Lung microvascular endothelial cell (primary cell): ENCODE measurements at places on chromosomes 2 and 18.

- no peak for DNase-seq
Measured at GRCh38 chr2:143720095-143720664, 591.0 kb downstream of the ARHGAP15 start.

DNA sequence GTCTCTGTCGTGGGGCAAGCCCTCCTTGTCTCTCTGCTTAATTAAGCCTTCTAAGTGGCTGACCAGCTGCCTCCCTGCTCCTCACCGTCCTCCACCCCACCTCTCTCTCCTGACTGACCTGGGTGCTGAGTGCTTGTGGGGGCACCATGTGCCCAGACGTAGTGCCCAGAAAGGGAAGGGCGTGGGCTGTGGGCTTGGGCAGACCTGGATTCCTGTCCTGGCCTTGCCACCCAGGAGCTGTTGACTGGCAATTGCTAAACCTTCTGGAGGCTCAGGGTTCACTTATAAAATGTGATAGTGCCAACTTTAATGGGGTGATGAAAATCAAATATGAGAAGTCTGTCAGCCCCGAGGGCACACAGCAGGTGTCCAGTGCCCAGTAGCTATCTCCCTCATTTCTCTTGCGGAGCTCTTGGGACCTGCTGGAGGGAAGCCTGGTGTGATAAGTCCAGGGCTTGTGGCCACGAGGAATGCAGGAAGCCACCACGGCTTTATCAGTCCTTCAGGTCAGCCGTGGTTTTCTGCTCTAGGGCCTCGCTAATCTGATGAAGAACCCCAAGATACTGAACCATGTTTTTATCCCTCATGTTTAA, 22.0 kb upstream of the INHBB start:
- DNase-seq: no peak

DNA sequence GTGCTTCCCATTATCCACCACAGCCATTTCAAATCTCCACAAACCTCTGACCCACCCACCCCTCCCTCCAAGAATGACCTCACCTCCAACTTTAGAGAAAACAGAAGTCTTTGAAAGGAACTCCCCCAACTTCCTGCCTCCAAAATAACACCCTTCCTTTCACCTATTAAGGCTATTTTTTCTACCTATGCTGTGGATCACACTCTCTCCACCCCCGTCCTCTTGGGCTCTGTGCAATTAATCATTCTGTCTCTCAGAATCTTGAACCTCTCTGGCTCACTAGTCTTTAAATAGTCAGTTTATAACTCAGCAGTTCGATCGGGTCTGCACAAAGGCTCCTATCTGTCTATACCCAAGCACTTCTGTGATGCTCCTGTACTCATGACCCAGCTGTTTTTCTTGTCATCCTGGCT, 37.3 kb upstream of the XPO1 start:
- no peak for DNase-seq

GRCh38 chr2:175872721-175873120, 129.3 kb downstream of the LNPK start:
- DNase-seq: no peak

- DNase-seq: peak; percentile 74
Measured at GRCh38 chr2:190069936-190070696, 7.6 kb upstream of the MSTN start.

GRCh38 chr2:160924936-160925353, 235.3 kb upstream of the TANK start:
- DNase-seq: no peak

GRCh38 chr2:226446406-226447001, 353.1 kb downstream of the IRS1 start:
- no peak for DNase-seq

GRCh38 chr2:174590928-174591648, 6.5 kb downstream of the WIPF1 start:
- no peak for DNase-seq

DNA sequence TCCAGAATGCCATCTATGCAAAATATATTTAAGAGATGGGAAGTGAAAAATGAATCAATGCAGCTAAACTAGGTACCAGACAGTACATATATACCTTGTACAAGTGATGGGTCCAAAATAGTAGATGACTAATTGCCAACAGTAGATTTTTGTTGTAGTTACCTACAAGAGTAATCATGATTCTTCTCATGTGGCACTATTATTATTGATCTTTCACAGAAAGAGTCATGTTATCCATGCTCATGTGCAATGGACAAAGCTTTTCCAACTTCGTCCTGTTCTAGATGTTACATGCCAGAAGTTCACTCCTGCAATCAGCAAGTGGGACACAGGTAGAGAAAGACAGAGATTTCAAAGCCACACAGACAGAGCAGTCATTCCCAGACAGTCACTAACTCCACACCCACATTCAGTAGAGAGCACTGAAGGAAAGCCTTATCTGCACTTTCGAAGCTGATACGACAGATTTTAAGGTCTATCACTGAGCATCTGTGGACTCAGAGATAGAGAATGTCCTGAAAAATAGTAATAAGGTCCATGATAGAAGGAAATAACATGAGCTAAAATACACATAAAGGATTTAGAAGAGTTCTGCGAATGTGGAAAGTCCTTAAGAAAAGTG, 101.6 kb upstream of the ITPRID2 start:
- no peak for DNase-seq

- DNase-seq: peak; percentile 2
Measured at GRCh38 chr2:57075226-57075625, 891.4 kb downstream of the CCDC85A start.

GRCh38 chr2:22276696-22277095, 1108.3 kb upstream of the KLHL29 start:
- no peak for DNase-seq

DNA sequence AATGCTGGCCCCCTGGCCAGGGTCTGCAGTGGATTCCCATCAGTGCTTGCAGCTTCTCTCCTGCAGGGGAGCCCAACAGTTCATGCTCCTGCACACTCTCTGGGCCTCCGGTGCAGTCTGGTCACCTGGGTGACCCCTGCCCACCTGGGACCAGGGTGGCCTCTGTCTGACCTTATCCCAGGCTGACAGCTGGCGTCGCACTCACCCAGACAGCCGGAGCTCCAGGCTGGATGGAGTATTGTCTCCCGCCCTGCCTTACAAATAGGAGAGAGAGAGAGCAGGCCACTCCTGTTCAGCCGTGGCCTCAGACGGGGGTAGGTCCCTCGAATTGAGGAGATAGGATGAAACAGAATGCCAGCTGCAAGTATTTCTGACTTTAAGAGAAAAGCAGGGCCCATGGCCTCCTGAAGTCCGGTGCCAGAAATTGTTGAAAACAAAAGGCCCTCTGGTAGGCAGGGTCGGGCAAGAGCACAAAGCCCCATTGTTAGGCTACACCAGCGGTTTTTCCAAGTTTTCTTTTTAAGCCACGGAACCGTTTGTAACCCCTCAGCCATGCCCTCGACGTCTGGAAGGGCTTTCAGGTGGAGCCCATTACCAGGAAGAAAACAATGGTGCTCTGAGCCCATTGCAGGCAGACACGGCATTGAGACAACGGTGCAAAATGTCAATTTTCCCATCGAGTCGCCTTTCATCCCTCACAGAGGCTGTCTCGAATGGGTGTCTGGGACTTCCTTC, 258.4 kb downstream of the BCL11A start:
- no peak for DNase-seq

DNA sequence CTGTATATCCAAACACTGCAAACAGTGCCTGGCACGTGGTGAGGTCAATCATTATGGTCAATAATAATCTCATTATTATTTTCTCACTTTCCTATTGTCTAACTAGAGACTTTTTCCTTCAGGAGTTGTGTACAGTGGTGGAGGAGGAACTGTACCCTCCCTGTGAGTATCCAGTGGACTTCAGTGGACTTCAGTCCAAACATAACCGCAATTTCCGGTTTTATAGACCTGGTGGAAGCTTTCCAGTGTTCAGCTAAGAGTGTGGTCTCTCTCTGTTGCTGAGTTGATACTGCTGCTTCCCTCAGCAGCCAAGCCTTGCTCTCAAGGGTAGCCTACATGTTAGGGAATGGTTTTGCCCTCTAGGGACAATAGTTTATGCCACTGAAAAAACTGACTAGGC, 447.1 kb downstream of the TMEM182 start:
- no peak for DNase-seq

DNA sequence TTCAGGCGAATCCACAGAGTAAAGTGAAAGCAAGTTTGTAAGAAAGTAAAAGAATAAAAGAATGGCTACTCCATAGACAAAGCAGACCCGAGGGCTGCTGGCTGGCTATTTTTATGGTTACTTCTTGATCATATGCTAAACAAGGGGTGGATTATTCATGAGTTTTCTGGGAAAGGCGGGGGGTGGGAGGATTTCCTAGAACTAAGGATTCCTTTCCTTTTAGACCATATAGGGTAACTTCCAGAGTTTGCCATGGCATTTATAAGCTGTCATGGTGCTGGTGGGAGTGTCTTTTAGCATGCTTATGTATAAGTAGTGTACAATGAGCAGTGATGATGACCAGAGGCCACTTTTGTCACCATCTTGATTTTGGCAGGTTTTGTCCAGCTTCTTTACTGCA, 59.8 kb downstream of the SLC4A3 start:
- no peak for DNase-seq

DNA sequence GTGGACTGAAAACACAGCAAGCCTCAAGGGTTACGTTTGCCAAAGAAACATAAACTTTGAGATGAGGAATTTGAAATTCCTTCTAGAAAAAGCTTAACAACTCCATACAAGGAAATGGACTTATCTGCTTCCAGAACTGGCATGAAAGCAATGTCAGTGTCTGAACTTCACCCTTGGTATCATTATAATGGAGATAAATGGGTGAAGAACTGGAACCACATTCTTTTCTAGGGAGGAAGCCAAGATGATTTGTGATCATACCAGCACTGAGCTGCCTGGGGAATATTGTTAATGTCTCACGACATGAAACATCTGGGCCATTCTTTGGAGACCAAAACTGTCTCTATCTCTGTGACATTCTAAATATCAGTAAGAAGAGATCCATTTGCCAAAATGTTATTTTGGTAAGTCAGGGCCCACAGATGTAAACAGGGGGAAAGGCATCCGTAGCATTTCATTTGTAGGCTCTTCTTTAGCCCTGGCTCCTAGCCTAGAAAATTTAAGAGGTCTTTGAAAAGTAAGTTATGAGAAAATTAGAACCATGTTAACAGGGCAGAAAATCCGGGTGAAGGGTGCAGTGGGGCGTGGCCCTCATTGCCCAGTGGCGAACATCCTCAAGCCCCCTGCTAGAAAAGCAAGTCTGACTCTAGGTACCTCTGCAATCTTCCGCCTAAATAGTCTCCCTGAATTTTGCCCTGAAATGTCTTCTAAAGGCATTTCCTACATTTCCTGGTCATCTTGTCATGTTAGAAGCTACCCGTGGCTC, 295.3 kb upstream of the EPAS1 start:
- no peak for DNase-seq

GRCh38 chr2:171409436-171409971, 24.3 kb downstream of the METTL8 start:
- no peak for DNase-seq

- no peak for DNase-seq
Measured at GRCh38 chr18:12998332-12999060, 7.3 kb downstream of the CEP192 start.

- DNase-seq: no peak
Measured at GRCh38 chr2:206193671-206194357, 34.1 kb downstream of the EEF1B2 start.

GRCh38 chr2:152343426-152343825, 8.5 kb downstream of the FMNL2 start:
- DNase-seq: no peak

DNA sequence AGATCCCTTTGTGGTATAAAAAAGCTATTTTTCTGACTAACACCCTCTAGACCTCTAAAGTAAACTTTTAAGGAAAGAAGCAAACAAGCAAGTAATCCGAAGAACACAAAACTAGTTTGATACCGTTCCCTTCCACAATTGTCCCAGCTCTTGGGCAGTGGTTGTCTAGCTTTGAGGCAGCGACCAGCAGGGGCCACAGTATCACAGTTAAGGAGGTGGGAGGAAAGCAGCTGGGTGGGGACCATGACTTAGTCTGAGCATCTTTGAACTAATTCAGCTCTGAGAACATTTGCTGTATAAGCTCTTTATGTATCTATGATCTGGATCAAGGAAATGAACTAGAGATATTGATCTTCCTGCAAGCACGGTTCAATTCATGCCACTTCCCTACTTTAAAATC, 51.0 kb downstream of the SF3B1 start:
- no peak for DNase-seq

DNA sequence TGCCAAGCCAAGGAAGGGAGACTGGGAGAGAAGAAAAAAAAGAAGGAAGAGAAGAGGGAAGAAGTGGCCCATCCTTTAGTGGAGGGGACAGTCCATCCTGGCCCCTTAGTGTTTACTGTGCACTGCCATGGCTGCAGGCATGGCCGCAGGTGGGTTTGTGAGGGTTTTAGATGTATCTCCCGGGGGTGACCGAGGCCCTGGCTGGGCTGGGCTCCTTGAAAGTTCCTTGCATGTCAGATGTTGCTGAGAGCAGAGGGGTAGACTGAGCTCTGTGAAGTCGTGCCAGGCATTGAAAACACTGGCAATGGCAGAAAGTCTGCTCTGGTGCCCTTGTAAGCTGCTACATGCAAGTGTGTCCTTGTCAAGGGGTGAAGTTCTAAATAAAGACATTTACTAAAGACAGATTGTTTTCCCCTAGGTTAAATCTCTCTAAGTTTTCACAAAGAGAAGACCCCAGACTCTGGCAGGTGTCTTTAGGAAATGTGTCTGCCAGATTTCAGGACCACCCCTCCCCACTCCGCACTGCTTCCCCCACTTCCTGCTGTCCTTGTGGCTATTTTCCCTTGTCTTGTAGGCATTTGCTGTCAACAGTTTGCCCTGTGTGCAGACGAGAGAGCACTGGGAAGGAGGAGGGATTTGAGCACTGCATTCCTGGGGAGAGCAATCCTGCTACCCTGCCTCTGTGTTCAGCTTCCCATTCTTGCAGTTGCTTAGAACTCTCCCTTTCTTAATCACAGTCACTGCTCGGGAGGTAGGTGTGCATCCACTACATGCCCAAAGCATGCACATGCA, 68.4 kb downstream of the ACOXL start:
- no peak for DNase-seq
